Stimulated activated effector memory CD8-positive, alpha-beta T cell treated with anti-CD3 and anti-CD28 coated beads, Interleukin-12 subunit alpha, Interleukin-12 subunit beta, amount 100 ng/mL, for 72 hours (primary cell): ENCODE measurements at places on chromosomes 12 and 14.

DNA sequence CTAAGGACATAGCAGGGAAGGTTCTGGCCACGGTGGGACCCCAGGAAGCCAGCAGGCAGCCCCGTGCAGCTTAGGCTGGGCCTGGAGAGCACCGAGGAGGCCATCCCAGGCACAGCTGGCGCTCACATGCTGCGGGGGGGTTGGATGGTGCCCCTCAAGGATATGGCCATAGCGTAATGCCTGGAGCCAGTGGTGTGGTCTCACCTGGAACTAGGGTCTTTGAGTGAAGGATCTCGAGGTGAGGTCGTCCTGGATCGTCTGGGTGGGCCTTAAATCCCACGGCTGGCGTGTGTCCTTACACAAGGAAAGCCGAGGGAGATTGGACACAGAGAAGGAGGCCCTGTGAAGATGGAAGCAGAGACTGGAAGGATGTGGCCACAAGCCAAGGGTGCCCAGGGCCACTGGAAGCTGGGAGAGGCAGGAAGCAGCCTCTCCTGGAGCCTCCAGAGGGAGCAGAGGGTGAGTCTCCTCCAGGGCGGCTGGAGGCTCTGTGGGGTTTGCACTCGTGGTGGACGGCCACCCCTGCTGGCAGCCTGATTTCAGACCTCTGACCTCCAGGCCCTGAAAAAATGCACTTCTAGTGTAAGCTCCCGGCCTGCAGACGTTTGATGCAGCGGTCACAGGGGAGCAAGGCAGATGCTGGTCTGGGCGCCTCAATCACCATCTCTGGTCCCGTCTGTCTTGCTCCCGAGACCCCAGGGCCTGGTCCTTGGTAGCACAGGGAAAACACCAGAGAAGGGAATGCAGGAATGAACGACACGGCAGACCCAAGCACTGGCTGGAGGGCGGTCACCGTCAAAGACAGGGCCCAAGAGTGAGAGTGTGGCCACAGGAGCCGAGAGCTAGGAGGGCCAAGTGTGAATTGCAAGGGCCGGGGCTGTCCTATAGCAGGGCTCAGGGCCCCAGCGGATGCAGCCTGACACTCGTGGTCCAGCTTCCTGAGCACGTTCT lies 218.6 kb downstream of the KIF26A start:
- no peak for DNase-seq

GRCh38 chr14:66610154-66610563 lies 102.2 kb downstream of the GPHN start:
- no peak for DNase-seq

- no peak for DNase-seq
Measured at GRCh38 chr12:89789862-89790261, 81.2 kb upstream of the ATP2B1 start.

DNA sequence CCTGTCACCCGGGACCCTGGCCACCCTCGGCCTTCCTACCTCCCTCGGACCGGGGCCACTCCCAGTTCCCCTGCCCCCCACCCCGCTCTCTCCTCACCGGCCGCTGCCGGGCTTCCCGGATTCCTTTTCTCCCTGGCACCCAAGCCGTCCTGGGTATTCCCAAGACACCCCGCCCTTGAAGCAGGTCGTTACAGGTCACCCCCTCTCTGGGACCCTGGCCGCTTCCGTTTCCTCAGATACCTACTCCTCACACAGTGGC lies 493 bp downstream of the NUMB start:
- DNase-seq, result no peak

DNA sequence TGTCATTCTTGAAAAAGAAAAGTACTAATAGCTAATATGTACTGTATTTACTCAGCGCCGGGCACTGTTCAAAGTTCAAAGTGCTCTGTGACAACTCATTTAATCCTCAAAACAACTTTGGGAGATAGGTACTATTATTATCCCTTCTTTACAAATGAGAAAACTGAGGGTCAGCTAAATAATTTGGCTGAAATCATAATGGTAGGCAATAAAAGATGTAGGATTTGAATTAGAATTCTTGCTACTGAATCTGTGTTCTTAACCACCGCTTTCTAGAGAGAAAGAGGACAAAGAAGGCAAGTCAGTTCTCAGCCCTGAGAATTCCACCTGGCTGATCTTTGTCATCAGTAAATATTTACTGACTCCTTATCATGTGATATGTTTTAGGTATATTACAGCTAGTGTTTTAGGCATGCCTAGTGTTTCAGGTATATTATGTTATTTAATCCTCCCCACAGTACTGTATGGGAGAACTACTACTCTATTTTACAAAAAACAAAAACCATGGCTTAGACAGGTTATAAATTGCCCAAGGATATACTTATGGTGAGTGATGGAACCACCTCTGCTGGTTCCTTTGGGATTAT lies 205.7 kb upstream of the GZMB start:
- DNase-seq, result no peak

DNA sequence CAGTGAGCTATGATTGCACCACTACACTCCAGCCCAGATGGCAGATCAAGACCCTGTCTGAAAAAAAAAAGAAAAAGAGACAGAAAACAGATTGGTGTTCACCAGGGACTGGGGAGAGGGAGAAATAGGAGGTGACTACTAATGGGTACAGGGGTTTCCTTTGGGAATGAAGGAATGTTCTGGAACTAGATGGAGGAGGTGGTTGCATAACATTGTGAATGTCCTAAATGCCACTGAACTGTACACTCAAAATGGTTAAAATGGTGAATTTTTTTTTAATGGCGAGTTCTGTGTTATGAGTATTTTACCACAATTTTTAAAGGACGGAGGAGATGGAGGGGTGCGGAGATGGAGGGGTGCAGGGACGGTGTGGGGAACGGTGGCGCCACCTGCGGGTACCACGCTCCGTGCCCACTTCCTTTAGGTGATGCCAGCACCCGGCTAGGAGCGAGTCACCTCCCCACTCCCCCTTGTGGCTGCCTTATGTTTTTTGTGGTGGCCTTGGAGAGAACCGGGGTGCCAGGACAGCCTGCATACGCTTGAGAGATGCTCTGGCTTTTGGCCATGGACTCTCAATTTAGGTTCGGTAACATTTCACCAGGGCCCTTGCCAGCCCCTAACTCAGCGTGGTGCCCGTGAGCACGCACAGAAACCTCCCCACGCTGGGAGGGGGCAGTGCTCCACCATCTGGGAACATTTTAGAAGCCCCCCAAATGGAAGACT lies 16.1 kb downstream of the UBC start:
- DNase-seq, result no peak

DNA sequence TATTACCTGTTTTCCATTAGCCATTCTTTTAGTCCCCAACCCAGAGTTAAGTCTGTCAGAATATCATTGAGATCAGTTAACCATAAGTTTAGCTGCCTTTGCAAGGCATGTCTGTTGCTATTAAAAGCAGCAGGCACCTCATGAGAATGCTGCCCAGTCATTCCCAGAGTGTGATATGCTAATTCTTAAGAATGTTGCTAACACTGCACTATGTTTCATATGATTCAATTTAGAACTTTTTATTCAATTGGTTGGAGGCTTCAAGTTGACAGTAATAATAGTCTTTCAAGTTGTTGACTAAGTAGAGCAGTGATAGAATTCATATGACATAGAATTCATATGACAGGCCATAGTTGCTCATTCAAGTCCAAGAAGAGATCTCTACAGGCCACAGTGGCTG lies 292.3 kb downstream of the FUT8 start:
- DNase-seq, result peak; percentile 59

GRCh38 chr12:63894132-63894531 lies 49.6 kb downstream of the SRGAP1 start:
- DNase-seq, result no peak

DNA sequence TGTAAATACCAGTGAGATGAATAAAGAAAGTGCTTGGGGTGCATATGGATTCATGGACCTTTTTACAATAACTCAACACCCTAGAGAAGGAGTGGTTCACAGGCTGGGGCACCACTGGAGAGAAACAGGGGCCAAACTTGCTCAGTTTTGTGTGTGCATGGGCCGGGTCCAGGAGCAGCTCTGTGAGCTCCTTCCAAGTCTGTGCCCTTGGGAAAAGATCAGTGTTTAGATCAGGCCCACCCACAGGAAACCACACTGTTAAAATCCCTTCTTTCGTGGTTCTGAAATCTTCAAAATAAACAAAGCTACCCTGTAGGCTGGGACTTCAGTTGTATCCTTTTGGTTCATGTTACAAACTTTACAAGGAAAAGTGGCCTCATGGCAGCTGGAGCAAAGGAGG lies 156.1 kb upstream of the TMEM260 start:
- DNase-seq, result no peak

DNA sequence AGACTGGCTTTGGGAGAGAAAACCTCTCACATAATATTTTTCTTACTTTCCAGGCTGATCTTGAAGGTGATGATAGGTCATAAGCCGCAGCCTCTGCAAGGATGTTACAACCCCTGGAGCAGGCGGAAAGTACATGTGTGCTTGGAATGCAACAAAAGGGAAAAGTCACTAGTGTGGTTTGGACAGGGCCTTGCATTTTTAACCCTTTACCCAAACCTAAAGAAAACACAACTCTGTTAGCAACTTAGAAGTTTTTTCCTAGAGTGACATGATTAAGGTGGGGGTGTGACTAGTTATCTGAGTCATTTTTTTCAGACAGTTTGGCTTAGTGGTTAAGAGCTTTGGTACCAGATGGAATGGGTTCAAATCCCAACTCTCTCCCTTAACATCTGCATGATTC lies 97.0 kb downstream of the TMEM30B start:
- DNase-seq, result no peak

GRCh38 chr12:52833922-52834726 lies at the start of gene KRT79:
TSS of gene KRT79 (minus strand) at chr12:52834311. CDS start at chr12:52834260, 51 bp downstream.
- DNase-seq, result no peak

GRCh38 chr12:51635346-51635745 lies 44.3 kb downstream of the SCN8A start:
- DNase-seq, result no peak

DNA sequence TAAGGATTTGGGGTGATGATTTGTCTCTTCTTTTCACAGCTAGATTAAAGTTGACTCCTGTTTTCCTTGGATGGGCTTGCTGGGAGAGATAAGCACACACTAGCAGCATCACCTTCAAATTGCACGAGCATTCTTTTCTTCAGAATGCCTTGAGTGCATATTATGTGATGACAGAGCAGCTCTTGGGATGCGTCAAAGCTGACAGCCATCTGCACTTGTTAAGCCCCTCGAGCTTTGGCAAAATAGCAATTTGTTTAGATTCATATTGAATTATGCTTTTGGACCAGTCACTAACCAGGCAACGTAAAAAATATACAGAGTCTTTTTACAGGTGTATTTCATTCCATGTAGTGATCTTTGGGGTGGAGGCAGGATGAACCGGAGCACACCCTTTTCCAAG lies 407.0 kb downstream of the FUT8 start:
- no peak for DNase-seq

DNA sequence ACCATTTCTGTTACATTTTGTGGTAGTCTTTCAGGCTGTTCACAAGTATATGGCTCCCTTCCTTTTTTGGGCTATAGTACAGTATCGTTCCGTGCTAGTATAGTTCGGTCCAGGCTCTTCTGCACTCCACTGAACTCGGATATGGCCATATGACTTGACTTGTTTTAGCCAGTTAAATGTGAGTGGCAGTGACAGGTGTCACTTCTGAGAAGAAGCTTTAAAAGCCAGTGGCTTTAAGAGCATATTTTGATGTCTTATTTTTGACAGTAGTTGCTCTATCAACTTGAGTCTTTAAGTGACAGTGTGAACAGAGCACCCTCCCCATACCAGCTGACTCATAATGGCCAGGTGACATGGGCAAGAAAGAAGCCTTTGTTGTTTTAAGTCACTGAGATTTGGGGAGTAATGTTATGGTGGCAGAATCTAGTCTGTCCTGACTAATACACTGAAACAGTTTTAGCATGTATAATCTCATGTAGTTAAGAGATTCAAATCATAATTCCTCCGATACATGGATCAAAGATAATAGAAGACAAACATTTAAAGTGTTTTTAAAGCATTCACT lies 64.6 kb downstream of the ANO4 start:
- no peak for DNase-seq

DNA sequence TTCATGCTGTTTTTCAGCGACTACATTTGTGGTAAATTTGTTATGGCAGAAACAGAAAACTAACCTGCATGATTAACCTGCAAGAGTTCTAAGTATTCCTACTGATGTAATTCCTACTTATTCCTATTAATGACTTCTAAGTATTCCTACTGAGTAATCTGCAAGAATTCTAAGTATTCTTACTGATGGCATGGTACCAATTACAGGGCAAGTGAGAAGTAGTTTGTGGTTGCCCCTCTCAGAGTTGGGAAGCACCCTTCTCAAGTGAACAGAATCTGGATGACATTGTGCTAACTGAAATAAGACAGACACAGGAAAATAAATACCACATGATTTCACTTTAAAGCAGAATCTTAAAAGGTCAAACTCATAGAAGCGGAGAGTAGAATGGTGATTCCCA lies 100.9 kb upstream of the CPNE8 start:
- no peak for DNase-seq

DNA sequence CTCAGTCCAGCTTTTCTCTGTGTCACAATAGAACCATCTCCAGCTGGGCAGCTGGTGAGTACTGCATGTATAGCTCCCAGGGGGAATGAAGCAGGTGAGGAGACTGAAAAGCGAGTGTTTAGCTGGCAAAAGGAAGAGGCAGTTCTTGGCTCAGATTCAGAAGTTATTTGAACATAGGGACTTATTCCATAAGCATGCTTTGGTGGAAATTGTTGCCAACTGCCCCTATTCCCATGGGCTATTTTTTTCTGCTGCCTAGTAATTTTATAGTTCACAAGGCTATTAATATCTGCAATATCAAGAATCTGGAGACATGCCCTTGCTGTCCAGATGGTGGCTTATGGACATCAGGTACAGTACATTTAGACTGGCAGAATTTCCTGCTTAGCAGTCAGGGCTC lies 1112.7 kb downstream of the LRFN5 start:
- no peak for DNase-seq

DNA sequence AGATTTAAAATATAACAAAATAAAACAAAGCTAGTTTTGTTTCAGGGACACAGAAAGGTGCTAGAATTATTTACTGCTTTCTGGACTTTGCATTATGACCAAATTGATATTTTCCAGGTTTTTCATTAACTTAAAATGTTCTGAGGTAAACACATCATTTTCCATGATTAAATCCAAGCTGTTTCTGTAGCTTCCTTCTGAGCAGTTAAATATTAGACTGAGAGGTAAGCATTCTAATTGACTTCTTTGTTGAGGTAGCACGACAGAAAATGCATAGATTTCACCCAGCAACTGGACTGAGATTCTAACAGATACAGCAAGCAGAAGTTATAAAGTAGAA lies 98.3 kb downstream of the BMP4 start:
- no peak for DNase-seq

- no peak for DNase-seq
Measured at GRCh38 chr12:2678426-2678825, 116.3 kb upstream of the FKBP4 start.

GRCh38 chr12:50088577-50089335 lies 3.6 kb downstream of the SMARCD1 start:
- peak; percentile 45 for DNase-seq
